ENCODE measurements at places on chromosomes 11 and 22.
A peak's percentile ranks its signal among the peaks of the same experiment; 100 is the strongest.

DNA sequence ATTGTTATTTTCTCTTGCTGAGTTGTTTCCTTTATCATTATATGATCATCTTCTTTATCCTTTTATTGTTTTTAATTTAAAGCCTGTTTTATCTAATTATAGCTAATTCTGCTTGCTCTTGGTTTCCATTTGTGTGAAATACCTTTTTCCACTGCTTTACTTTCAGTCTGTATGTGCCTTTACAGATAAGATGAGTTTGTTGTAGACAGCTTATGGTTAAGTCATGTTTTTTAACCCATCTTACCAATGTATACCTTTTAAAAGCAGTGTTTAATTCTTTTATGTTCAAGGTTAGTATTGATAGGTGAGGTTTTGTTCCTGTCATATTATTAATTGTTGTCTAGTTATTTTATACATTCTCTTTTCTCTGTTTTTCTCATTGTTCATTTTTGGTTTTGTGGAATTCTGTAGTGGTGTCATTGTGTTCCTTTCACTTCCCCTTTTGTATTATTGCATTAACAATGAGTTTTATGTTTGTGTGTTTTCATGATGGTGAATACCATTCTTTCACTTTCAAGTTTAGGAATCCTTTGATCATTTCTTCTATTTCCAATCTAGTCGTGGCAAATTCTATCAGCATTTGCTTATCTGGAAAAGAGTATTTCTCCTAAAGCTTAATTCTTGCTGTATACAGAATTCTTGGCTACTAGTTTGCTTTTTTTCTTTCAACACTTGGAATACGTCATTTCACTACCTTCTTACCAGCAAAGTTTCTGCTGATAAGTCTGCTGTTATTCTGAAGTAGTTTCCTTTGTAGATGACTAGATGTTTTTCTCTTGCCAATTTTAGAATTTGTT lies 21.8 kb downstream of the OR5AN1 start:
- no peak for DNase-seq

- peak; percentile 17 for DNase-seq
These were observed 673 bp downstream of the CDON start for GRCh38 chr11:126061707-126062678.

DNA sequence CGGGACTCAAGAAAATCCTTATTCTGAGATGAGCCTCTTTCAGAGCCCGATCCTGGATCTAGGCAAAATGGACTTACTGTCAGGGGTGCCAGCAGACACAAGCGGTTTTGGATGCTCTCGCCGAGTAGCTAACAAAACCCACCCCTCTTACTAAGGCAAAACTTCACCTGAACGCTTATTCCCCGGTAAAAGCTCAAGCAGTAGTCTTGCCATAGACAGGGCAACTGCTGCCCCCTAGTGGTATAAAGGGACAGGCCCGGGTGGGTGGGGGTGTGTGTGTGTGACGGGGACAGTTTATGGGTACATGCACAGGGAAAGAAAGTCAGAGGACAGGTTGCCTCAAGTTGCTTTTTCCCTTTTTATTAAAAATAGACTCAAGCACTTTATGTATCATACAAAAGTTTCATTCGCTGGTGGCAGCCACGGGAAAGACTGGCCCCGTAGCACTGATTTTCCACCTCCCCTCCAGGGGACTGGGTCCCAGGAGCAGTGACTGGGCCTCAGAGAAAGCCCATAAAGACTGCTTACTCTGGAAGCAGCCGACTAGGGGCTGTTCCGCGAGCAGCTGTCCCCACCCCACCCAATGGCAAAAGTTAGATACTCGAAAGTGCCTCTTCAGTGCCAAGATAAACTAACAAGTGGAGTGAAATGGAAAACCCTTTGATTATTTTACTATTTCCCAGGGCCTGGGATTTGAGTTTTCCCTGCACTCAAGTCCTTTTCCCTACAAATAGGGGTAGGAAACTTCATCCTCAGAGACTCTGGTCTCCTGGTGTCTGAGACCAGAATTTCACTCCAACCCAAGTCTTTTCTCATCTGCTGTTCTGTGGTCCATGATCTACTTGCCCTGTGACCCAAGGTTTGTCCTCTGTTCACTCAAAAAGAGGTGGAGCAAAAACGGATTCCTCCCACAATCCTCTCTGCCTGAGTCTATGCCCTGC lies 4.7 kb downstream of the YPEL4 start:
- peak; percentile 94 for DNase-seq

DNA sequence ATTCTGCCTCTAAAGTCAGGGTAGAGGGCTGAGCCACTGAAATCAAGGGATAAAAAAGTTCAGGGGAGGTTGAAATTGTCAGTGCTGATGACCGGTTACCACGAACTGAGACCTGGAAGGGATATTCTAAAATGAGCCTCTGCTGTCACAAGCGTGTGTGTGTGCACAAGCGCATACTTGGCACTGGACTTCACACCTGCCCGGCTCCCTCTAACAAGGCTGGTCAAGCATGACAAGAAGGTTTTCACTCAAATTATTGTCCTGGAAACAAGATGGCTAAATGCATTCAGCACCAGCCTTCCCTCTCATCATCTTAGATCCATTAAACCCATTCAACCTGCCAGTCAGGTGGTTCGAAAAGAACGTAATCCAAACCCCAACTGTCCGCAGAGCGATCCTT lies 54.8 kb upstream of the CECR2 start:
- DNase-seq = no peak

DNA sequence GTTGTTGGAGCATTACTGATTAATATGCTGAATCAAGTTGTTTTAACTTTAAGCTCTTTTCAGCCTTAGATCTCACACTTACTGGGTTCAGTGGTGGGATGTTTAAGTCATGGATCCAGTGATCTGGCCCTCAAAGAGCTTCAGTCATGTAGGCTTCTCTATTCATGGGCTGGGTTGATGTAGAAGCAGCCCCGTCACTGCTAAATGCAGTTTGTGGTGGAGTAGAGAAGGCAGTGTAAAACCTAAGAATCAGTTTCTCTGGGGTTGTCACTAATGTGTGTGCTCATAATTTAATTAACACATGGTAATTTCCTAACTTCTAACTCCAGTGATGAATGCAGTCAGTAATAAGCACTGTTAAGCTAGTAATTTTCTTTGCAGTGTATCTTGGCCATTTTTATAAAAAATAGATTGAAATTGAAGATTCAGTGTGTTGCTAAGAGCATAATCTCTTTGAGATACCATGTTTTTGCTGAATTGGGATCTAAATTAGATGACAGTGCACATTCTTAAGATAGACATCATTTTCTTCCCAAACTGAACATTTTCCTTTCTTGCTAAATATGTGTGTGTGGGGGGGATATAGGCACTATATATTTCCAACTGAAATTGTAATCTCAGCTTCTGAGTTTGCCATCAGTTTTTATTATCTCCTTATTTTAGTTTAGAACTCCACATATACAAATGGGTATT lies 9.0 kb downstream of the SPCS2 start:
- no peak for DNase-seq

- no peak for DNase-seq
These were observed 35.9 kb downstream of the MAP6 start for GRCh38 chr11:75632962-75633361.

GRCh38 chr11:1884303-1884700 lies 7.4 kb downstream of the PRR33 start:
- no peak for DNase-seq

- DNase-seq = no peak
These were observed 227.2 kb downstream of the FAM76B start for GRCh38 chr11:95562196-95562921.

GRCh38 chr11:72712168-72712751 lies 38.0 kb upstream of the PDE2A start:
- DNase-seq = no peak

DNA sequence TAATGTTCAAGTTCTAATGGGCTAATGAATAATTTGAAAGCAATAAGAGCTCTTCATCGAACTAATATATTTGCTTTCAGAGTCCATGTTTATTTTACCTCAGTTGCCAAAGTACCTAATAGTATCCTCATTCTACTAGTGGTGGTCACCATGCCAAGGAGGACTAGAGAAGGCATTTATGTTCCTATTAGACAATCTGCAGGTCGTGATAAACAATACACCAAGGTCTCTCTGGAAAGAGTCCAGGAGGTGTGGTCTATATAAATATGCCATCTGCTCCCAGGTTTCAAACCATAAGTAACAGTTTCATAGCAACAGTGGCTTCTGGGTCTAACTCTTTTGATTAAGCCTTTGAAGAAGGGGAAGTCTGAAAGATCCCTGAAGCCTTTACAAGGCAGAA lies 42.9 kb downstream of the ARFGAP3 start:
- DNase-seq = no peak
